ENCODE measurements at places on chromosomes 13 and 19.

DNA sequence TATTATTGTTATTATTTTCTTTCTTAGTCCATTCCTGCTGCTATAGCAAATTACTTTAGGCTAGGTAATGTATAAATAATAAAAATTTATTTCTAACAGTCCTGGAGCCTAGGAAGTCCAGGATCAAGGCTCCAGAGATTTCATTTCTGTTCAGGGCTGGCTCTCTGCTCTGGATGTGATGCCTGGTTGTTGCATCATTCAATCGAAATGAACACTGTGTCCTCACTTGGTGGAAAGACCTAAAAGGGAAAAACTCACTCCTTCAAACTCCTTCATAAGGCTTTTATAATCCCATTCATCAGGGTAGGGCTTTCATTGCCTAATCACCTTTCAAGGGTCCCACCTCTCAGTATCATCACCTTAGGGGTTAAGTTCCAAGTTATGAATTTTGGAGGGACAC is 395.0 kb downstream of the EFNB2 start:
- no peak for DNase-seq

DNA sequence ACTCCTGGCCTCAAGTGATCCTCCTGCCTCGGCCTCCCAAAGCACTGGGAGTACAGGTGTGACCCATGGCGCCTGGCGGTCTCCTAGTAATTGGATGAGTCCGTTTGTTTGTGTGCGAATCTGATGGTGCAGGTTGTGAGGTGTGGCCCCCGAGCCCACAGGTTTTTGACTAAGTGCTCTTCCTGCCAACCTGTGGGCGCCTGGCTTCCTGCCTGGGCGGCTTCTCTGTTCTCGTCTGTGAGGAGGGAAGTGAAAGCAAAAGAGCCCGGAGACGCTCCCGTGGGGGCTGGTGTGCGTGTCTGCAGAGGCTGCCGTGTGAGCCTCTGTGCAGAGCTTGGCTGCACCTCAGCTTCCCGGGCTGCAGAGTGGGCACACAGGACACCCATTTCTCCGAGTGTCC is 10.0 kb downstream of the ARHGAP45 start:
- peak; percentile 95 for DNase-seq

DNA sequence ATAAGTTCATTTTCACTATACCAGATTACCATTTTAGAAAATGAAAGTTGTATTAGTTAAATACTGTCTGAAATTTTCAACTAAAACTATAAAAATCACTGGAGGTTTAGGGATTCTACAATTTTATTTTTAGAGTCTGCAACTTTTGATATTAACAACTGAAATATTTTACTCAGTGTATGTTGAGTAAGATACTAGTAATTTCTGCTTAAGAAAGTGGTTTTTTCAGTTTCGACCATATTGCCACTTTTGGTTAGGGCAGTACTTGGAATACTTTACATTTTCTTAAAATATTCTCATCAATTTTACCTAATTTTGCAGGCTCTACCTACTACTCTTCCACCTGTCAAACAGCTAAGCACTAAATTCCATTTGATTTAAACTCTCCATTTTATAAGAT is 59.6 kb downstream of the KCNRG start:
- no peak for DNase-seq

GRCh38 chr13:99805361-99805760 is 166.2 kb downstream of the ZIC5 start:
- DNase-seq: no peak

DNA sequence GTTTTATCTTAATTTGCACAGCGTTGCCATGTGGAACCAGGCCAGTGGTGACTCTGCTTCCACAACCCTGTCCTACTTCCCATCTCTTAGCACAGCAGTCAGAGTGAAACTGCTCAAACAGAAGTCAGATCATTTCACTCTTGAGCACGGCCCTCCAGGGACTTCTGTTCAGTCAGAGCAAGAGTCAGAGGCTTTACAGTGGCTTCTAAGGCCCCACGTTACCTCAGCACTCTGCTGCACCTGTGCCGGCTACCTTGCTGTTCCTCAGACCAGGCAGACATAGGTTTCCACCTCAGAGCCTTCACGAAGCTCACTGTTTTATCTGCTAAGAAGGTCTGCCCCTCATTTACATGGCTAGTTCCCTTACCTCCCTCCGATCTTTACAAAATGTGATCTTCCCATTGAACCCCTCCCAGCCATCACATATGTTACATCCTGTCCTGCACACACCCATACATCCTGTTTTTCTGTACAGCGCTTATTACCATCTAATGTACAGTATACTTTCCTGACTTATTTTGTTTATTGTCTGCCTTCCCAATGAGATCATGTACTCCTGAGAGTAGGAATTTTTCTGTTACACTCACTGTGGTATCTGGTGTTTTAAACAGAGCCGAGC is 41.6 kb downstream of the TM9SF2 start:
- peak; percentile 72 for DNase-seq

- no peak for DNase-seq
These were observed 32.4 kb downstream of the GRIK5 start for GRCh38 chr19:42037649-42038048.

DNA sequence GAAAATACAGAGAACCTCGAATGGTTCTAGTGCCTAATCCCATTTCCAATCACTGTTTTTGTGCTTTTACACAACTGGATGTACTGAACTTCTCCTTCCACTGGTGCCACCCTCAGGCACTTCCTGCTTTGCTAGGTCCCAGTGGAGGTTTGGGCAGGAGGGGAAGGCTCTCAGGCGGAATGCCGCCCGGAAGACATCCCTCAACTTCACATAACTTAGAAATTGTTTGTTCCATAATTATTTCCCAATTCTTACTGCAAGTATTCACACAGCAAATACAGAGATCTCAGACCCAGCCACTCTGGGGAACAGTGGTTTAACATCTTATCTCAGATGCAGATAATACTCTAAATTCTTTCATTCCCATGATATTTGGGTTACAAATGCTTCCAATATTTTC is 195.7 kb upstream of the IPO5 start:
- no peak for DNase-seq

GRCh38 chr19:50628146-50628545 is 11.5 kb downstream of the SYT3 start:
- DNase-seq: no peak
